Activated CD4-positive, alpha-beta T cell treated with anti-CD3 and anti-CD28 coated beads, Interleukin-2, Interleukin-4, amounts not matched to agents 100 ng/mL and 50 ng/mL, durations not matched to agents 16 hours and 8 hours (primary cell): ENCODE measurements at places on chromosomes 6 and 20.

GRCh38 chr6:7904654-7905319 lies 5.8 kb downstream of the TXNDC5 start:
- DNase-seq: no peak

GRCh38 chr6:113120582-113121285 lies 736.4 kb upstream of the MARCKS start:
- DNase-seq: no peak

GRCh38 chr20:40547483-40548091 lies 141.4 kb downstream of the MAFB start:
- no peak for DNase-seq

GRCh38 chr6:95804847-95805541 lies 210.8 kb upstream of the FUT9 start:
- DNase-seq: peak; percentile 35

GRCh38 chr6:163991321-163991720 lies 576.8 kb downstream of the QKI start:
- DNase-seq: no peak

GRCh38 chr6:40661726-40662125 lies 74.6 kb upstream of the LRFN2 start:
- no peak for DNase-seq
